ENCODE measurements at places on chromosomes 6 and 20.

- no peak for DNase-seq
These were observed 320.2 kb downstream of the BTBD9 start for GRCh38 chr6:38319256-38320212.

DNA sequence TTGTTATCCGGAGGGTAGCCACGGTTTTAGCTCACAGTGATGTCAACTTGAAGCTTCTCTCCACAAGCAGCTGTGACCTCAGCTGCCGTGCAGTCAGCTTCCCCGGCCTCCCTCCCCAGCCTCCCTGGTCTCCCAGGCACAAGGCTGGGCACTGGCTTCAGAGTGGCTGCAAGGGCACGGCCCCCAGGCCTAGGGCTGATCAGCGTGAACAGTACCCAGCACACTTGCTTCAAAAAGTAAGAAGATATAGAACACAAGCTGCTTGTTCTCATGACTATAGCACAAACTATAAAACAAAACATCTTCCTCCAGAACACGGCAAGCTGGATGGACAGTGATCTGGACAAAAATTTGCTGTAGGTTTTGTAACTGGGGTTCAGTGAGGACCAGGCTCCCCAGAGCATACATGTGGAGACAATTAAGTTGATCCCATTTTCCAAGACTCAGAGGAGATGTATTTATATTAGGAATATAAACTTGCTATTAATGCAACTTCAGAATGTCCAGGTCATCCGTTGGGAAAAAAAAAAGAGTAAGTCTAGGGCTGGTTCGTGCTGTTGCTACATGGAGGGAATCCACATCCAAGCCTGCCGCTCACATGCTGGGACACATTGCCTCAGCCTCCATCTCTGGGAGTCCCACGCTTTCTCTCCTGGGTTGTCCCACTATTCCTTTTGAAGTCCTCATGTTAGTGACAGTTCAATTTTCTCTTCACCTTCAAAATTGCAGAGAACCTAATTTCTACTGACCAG is 199.4 kb upstream of the THBS2 start:
- DNase-seq, result no peak

DNA sequence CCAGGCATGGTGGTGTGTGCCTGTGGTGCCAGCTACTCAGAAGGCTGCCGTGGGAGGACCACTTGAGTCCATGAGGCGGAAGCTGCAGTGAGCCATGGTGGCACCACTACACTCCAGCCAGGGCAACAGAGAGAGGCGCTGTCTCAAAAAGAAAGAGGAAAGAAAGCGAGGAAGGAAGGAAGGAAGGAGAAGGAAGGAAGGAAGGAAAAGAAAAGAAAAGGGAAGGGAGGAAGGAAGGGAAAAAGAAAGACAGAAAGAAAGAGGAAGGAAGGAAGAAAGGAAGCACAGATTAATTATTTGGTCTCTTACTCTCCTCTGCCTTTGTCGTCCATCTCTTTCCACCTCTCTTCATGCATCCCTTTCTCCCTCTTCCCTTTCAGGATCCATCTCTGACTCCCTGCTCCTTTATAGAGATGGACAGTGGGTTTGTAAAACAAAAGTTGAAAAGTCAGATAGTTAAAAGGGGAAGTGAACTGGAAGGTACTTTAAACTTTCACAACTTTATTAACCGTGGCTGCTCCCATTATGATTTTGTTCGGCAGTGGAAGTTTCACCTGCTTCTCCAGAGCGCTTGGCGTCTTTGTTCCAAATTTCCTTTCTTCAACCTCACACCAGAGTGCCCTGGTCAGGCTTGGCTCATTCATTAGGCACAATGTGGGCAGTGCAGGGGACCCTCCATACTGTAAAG is 1.5 kb downstream of the HLA-DQA1 start:
- DNase-seq, result no peak

- DNase-seq, result no peak
These were observed 78.0 kb downstream of the PDE10A start for GRCh38 chr6:165585060-165585459.

DNA sequence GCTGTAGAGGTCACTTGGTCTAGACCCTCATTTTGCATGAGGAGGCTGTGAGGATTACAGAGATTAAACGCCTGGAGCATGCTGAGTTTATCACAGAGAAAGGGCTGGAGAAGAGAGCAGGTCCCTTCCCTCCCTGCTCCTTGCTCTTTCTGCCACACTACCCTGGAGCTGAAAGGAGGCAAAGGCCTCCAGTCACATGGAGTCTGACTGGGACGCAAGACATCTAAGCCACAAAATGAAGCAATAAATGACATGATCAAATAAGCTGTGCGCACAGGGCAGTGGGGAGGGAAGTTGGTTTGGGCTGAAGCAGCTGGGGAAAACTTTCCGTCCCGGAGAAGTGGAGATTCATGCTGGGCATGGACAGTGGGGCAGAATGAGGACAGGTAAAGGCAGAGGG is 33.3 kb downstream of the ATXN1 start:
- DNase-seq, result no peak

DNA sequence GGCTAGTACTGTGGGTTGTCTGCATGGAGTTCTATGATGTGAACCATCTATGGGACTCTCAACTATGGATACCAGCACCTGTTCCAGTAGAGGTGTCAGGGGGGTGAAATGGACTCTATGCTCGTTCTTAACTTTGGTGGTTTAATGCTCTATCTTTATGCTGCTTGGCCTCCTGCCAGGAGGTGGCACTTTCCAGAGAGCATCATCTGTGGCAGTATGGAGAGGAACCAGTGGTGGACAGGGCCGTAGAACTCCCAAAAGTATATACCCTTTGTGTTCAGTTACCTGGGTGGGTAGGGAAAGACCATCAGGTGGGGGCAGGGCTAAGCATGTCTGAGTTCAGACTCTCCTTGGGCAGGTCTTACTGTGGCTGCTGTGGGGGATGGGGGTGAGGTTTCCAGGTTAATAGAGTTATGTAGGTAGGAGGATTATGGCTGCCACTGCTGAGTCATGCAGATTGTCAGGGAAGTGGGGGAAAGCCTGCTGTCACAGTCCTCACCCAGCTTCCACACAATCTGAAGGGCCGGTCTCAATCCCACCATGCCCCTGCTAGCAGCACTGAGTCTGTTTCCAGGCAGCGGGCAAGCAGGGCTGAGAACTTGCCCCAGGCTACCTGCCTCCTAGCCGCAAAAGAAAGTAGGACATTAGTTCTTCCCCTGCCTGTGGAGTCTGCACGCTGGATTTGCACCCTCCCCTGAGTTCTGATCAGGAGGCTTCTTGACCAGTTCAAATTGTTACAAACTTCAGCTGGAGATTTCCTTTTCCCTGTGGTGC is 284.0 kb downstream of the KCNQ5 start:
- DNase-seq, result no peak

- DNase-seq, result no peak
These were observed 15.7 kb upstream of the EZR start for GRCh38 chr6:158834675-158835385.

- no peak for DNase-seq
These were observed 32.8 kb downstream of the KIF25 start for GRCh38 chr6:168030218-168030746.

DNA sequence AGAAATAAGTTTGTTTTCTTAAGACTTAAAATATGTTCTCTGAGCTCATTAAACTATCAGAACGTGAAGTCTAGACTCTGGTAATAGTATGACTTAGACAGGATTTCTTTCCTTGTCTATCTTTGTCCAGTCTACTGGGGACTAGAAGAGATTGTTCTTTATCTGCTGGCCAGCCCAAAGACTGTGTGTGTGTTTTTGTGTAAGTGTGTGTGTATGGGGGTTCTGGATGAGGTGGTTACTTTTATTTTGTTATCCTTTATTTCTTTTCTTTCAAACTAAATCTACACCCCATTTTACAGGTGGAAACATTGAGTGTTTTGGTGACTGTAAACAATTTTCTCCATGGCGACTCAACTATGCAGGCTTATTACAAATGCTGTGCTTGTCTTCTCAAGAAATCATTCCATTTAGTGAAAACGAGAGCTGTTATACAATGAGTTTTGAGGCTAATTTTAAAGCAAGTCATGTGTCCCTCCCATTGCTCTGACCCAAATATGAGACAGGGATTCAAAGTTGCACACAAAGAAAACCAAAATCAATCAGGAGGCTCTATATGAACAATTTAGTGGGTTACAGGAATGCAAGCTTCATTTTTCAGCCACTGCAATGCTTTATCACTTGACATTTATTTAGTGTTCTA is 97.6 kb downstream of the ELOVL5 start:
- no peak for DNase-seq

- DNase-seq, result no peak
These were observed 97.5 kb downstream of the ZMYND8 start for GRCh38 chr20:47258745-47259695.

- no peak for DNase-seq
These were observed 40.1 kb downstream of the ADGRG6 start for GRCh38 chr6:142341855-142342330.
